ENCODE measurements at places on chromosomes 11 and 22.

GRCh38 chr11:12494699-12495098 lies 117.3 kb downstream of the PARVA start:
- peak; percentile 81 for DNase-seq

DNA sequence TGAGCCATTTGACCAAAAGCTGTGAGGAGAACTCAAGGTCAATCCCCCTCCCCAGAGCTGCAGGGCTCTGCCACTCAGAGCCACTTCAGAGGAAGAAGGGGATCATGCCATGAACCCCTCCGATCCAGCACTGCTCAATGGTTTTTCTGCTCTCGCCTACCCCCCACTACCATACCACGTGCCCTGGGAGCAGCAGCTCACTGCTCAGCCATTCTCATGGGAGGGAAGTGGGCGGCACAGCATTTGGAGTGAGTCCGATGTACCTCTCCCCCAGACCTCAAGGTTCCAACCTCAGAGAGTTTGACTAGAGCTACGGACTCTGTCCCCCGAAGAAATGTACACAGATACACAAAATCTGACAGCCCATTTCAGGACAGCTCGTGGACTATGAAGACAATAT lies 34.5 kb downstream of the AP1B1 start:
- DNase-seq, result no peak

DNA sequence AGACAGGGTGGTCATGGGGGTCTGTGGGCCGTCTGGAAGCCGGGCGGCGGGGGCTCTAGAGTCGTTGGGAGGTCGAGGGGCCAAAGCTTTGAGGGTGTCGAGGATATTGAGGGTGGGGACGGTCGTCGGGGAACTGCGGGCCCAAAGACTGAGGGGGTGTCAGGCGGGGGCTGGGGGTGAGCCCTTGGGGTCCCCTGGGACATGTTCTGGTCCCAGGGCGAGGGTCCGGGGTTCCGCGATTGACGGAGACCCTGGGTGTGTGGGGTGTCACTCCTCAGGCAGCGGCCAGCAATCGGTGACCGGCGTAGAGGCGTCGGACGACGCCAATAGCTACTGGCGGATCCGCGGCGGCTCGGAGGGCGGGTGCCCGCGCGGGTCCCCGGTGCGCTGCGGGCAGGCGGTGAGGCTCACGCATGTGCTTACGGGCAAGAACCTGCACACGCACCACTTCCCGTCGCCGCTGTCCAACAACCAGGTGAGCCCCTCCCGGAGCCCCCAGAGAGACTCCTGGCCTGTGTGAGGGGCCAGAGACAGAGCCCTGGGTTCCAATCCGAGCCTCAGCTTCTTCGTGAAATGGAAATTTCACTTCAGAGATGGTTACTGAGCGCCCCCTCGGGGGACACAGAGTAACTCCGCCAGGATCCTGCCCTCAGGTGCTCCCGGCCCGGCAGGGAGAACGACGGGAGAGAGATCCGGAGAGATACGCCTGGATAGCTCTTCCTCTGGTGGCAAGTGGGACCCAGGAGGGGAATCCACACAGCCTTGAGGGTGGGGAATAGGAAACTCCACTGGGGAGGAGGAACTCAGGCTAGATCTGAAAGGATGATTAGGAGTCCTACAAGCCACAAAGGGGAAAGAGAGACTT lies 714 bp downstream of the SDF2L1 start:
- peak; percentile 56 for DNase-seq

GRCh38 chr22:47064416-47064815 lies 302.0 kb downstream of the TBC1D22A start:
- no peak for DNase-seq

DNA sequence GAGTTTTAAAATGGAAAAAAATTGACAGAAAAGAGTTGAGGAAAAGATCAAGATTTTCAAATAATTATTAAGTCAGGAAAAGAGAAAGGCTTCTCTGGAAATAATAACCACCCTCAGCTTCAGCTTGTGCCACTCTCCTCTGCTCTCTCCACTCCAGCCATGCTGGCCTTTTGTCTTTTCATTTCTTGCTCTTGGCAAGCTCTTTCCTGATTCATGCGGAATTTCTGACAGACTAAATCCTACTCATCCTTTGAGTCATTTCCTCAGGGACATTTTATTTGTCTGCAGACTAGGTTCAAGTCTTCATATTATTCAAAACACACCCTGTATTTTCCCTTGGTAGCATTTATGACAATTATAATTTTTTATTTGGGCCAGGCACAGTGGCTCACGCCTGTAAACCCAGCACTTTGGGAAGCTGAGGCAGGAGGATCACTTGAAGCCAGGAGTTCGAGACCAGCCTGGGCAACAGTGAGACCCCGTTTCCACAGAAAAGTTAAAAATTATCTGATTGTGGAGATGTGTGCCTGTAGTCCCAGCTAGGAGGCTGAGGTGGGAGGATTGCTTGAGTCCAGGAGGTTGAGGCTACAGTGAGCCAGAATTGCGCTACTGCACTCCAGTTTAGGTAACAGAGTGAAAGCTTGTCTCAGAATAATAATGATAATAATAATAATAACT lies 7.8 kb upstream of the P4HA3 start:
- DNase-seq, result peak; percentile 96

DNA sequence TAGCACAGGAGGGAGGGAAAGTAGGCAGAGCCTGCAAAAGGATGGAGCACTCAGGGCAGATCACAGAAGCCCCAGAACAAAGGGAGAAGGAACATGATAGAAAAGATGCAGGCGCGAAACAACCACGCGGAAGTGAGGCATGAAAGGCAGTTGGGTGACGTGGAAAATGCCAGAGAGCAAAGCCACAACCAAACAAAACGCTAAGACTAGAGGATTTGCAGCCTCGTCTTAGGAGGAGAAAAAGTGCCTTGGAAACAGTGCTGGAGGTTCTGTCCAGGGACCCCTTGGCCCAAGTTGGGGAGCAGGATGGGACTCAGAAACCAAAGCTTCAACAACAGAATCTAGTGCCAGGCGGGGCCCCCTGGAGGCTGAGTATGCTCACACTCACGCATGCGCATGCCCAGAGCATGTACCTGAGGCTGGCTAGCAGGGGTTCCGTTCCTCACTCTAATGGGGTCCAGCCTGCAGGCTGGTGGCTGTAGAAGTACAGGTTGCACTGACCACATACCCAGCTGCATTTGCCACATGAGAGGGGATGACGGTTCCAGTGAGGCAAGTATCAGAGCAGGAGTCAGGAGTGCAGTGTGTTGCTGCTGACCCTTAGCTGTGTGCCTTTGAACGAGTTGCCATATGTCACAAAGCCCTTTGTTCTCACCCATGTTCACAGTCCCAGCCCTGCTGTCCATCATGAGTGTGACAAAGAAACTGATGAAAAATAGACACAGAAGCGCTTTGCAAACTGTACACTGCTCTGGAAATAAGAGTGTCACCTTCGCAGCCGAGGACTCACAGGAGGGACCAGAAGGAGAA lies 568.6 kb upstream of the CADM1 start:
- peak; percentile 4 for DNase-seq

GRCh38 chr11:125068368-125068767 lies 5.3 kb downstream of the SLC37A2 start:
- DNase-seq, result no peak

DNA sequence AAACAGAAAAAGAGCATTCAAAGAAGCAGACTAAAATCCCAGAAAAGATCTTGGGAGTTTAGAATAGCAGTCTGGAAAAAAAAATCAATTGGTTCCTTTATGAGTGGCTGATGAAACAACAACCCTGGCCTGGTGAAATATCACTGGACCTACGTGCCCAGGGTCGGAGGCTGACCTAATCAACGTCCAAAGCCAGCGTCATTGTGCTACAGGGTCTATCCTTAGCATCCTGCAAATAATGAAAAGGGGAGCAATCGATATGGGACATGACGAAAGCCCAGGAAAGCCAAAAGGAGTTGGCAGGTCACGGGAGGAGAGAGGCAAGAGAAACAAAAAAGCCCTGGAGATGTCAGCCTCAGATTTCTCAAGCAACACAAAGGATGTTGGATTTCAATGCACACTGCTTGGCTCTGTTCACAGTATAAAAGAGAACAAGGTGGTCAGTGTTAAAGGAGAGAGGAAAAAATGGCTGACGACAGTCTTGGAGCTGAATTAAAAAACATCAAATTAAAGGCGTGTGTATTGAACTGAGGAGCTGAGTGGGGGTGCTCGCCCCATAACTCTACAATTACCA lies 148.8 kb downstream of the BLID start:
- DNase-seq, result no peak

GRCh38 chr11:74786574-74786973 lies 37.9 kb downstream of the RNF169 start:
- DNase-seq, result no peak

GRCh38 chr11:134528453-134528852 lies 116.4 kb upstream of the B3GAT1 start:
- DNase-seq, result no peak

- DNase-seq, result peak; percentile 86
Measured at GRCh38 chr11:86244063-86244521, 461 bp upstream of the EED start.

DNA sequence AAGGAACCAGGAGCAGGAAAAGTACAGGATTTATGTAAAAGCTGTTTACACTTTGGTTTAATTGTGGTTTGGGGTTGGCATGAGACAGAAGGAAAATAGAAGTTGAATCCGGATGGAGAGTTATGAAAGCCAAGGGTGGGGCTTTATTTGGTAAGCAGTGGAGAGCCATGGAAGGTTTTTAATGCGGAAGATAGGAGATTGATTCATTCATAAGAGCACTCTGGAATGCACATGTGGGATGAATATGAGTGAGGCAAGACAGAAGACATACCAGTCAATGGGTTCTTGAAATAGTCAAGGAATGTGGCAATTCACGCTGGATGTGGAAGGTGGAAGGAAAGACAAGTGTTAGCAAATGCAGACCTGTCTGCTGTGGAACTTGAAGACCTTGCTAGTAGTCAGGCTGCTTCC lies 9.3 kb upstream of the GLB1L3 start:
- peak; percentile 76 for DNase-seq

GRCh38 chr22:27238935-27239510 lies 562.5 kb downstream of the MN1 start:
- DNase-seq, result peak; percentile 99

DNA sequence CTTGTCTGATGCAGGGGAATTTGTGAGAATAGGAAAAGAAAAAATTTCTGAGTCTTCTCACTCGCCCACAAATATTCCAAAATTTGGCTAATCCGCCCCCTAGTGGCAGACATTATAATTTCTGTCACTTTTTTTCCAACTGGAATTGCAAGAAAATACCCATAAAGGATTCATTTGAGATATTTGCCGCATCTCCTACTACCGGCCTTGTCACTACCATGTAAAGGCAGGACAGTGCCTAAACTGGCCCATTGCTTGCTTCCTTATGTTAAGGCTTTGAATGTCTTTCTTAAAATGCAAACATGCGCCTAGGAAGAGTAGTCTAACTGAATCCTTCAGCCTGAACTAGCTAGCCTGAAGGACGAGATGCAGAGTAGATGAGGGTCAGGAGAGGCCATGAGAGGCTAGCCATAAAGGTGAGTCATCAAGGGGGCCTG lies 9.3 kb upstream of the CEP295 start:
- peak; percentile 63 for DNase-seq

DNA sequence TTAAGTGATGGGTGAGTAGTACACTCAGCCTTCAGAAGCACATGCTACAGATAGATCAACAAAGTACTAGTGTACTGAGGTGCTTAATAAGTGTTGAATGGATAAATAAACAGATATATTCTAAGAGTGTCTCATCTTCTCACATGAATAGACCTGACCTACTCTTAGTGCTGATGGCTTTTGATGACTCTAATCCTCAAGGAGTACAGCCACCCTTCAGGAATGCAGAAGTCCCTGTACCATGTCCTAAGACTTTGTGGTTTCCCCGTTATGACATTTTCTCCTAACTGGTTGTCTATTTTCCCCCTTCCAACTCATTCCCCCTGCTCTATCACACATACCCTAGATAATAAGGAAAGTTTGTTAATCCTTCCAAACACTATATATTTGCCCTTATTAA lies 61.6 kb downstream of the C11orf65 start:
- peak; percentile 7 for DNase-seq

DNA sequence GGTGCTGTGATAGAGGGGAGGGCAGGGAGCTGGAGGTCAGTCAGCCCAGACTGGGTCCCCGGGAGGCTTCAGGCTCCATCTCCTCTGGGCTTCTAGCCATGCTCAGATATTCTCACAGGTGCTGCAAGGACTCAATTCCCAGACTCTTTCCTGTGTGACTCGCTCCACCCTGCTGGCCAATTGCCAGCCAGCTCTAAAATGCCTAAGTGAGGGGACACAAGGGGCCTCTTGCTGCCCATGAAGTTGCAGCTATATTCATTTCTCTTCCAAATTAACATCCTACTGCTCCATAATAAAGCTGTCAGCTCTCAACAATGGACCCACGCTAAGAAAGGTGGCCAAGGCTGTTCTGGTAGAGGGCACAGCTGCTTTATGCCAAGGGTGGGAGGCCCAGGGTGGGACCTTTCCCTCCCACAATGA lies 101.5 kb downstream of the PLEKHA7 start:
- no peak for DNase-seq

GRCh38 chr11:67551127-67551526 lies 27.9 kb upstream of the CABP2 start:
- DNase-seq, result no peak

- peak; percentile 24 for DNase-seq
Measured at GRCh38 chr11:70912226-70912840, 340.0 kb downstream of the SHANK2 start.

DNA sequence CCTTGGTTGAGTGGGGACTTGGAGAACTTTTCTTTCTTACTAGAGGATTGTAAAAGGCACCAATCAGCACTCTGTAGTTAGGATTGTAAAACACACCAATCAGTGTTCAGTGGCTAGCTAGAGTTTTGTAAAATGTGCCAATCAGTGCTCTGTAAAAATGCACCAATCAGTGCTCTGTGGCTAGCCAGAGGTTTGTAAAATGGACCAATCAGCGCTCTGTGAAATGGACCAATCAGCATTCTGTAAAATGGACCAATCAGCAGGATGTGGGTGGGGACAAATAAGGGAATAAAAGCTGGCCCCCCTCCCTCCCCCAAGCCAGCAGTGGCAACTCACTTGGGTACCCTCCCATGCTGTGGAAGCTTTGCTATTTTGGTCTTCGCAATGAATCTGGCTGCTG lies 5.5 kb upstream of the DRG1 start:
- peak; percentile 27 for DNase-seq

GRCh38 chr11:105181100-105181499 lies 41.5 kb upstream of the CARD18 start:
- DNase-seq, result peak; percentile 78

GRCh38 chr11:81030186-81030585 lies 1589.4 kb upstream of the TENM4 start:
- no peak for DNase-seq

- peak; percentile 35 for DNase-seq
Measured at GRCh38 chr11:131637469-131638175, 267.2 kb downstream of the NTM start.

DNA sequence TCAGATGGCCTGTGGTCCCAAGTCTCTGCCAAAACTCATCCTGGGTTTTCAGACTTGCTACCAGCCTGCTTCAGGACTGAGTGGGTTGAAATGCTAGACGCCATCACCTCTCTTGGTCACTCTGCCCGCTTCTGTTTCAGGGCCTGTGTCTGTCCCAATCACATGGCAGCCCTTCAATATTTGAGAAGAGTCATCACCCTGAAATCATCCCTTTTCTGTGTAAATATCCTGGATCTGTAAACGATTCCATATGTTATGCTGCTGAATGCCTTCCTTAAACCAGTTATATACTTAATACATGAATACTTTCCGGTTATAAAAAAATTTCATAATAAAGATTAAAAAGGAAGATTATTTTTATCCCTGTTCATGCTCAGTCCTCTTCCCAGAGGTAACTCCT lies 39.8 kb upstream of the TLCD5 start:
- DNase-seq, result peak; percentile 63
